ENCODE measurements at places on chromosomes 12 and 14. TPM values are rescaled to one million over a fixed set of nuclear protein-coding genes. Genes with fewer than 3 reads are reported as not detected.

DNA sequence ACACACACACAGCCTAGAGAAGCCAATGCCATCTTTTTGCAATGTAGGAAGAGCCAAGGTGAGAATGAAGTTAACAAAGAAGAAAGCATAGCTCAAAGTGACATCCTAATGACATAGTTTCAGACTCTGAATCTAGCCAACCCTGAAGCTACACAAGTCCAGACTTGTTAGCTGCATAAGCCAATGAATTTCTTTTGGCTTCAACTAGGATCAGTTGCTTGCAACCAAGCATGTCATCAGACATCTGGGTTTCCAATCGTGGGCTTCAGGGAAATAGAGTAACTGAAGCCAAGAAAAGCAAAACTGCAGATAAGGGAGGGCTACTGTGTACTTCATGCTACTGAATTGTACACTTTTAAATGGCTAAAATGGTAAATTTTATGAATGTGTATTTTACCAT, 4.4 kb upstream of the GPHN start:
- peak; percentile 89 for DNase-seq

DNA sequence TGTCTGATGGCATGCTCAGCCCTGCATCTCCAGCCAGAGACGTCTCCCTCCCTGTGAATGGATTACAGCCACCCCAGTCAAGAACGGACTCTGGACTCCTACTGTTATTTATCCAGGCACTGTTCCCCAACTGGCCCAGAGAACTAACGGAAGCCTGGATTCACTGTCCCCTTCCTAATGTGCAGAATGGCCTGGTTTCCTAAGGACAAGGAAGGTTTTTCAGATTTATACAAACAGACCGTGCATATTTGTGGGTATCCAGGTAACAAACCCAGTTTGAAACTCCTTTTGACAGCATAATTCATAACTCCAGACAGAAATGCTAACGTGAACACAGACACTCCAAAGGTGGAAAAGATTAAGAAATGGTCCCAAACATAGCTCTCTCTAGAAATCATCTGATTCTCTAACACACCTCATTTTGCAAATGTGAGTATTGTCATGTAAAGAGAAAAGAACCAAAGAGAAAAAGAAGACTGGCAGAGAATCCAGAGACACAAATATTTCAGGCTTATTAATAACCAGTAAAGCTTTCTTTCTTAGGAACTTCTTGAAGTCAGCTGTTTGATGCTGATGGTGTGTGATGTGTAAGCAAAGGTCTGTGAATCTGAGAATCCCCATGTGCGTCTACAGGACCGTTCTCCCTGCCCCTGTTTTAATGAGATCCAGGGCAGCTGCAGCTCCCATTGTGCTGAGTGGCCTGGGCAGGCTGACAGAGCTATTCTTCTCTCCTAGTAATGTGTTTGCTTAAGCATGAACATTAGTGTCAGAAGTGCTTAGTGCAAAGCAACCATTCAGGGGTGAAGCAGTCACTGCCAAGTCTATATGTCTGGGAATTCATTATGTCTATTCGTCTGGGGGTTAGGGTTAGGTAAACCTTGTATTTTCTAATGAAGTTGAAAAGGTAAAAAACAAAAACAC, 86.8 kb upstream of the HIF1A start:
- peak; percentile 83 for DNase-seq

DNA sequence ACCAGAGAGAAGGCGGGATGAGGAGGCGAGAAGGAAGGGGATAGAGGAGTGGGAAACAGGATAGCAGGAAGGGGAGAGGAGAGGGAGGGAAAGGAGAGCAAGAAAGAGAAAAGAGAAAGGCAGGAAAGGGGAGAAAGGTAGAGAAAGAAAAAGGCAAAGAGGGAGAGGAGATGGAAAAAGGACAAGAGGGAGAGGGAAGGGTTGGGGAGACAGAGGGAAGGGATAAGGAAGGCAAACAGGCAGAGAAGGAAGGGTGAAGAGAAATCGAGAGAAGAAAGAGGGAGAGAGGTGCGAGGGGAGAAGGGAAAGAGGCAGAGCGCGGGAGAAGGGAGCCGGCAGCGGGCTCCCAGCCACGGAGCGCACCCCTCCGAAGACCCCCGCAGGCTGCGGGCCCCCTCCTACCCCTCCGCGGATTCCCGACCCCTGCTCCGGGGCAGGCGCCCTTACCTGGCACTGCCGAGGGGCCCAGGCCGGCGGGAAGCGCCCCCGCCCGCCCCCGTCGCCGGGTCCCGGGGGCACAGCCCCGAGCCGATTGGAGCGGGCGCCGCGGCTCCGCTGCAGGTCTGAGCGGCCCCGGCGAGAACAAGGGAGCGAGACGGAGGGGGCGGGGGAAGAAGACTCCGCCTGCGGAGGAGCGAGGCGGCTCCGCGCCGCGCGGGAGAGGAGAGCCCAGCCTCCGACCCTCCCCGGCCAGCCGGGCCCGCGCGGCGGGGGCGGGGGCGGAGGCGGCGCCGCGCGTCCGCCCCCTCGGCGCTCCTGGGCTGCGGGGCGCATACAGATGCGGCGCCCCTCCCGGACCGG, at the start of gene CDH24:
Gene CDH24 (minus strand): TSS at position 565 of the 801 bp plus-strand sequence. CDS start 1,787 bp downstream, outside the sequence.
- peak; percentile 34 for DNase-seq

DNA sequence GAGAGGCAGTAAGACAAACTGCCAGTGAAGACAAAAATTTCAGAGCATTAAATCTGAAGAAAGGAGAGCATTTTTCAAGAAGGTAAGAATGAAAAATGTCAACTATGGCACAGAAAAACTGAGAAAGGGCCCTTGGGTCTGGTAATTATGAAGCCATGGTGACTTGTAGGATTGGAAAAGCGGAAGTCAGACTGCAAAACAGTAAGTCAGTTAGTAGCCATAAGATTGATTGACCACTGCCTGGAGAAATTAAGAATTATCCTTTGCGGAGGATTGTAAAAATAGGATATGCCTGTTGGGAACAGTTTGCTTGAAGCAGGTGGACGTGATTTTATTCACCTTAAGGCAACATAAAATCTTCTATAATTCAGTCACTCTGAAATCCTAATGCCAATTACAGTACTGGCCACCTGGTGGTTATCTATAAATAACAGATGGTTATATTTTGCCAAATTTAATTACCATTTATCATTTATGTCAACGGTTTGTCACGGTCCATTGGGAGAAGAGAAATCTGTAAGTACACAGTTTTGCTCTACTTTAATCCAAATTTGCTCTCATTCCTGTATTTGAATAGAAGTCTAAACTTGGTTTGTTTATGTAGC, 127.1 kb upstream of the CNTN1 start:
- no peak for DNase-seq

DNA sequence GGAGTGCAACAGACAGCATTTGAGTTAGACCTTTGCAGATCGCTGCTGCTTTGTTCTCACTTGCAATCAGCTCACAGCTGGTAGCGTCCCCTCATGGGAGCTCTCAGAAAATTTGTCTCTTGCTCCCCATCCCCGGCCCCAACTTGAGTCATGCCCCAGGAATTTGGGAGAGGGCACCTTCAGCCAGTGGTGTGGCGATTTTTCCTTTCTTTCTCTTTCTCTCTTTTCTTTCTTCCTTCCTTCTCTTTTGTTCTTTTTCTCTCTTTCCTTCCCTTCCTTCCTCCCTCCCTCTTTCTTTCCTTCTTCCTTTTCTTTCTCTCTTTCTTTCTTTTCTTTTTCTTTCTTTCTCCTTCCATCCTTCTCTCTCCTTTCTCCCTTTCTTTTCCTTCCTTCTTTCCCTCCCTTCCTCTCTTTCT, 34.2 kb upstream of the MAP1LC3B2 start:
- DNase-seq = peak; percentile 60

- no peak for DNase-seq
Observed at GRCh38 chr12:131413006-131413405, 297.9 kb upstream of the SFSWAP start.

- no peak for DNase-seq
Observed at GRCh38 chr14:104332634-104333270, 194.4 kb downstream of the KIF26A start.

The CCDC38 gene
- 0.07 TPM for total RNA-seq

The C14orf132 gene
- total RNA-seq = 14.0 TPM

The STON2 gene
- 52.9 TPM for total RNA-seq

The HOXC12 gene
- not detected for total RNA-seq

Measured in astrocyte (in vitro differentiated cells and primary cell).